ENCODE measurements at places on chromosomes 11 and 22.

- H3K27ac ChIP-seq, result no peak overlapping the region
- H3K4me3 ChIP-seq, result no peak overlapping the region
- no peaks in the 10 kb centered on the region for H3K27me3 ChIP-seq
- H3K4me1 ChIP-seq, result no peaks in the 10 kb centered on the region
- no peaks in the 10 kb centered on the region for H3K36me3 ChIP-seq
Observed at GRCh38 chr11:129324533-129325175, 51.0 kb upstream of the BARX2 start.

DNA sequence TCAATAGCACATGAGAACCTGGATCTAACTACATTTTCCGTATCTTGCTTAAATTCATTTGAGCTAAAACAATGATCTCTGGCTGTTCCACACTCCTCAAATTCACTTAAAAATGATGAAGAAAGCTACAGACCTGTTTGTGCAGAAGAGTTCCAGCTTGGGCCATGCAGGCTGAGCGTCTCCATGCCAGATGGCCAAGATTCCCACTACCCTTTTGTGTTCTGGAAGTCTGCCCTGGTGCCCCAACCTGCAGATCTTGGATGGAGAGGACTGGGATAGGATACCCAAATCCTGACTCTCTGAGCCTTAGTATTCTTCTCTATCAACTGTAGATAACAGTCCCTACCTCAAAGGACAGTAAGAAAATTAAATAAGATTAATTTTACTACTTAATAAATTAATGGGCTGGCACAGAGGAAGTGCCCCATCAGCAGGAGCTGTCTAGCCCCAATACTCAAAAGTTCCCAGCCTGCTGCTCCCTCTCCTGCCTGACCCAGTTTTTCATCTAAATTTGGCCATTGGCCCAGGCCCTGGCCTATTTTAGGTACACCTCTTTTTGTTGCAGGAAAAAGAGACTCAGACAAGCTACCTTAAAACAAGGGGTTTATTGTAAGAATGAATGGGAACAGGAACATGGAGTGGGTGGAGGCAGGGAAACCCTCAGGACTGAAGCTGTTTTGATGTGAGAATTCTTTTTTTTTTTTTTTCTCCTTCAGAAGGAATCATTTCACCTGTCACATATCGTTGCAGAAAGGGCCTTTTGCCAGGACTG lies 81.4 kb upstream of the GRK3 start:
- no peaks in the 10 kb centered on the region for H3K4me1 ChIP-seq
- H3K36me3 ChIP-seq, result no peaks in the 10 kb centered on the region
- no peak for DNase-seq
- H3K4me3 ChIP-seq, result no peak overlapping the region
- H3K27me3 ChIP-seq, result no peaks in the 10 kb centered on the region

DNA sequence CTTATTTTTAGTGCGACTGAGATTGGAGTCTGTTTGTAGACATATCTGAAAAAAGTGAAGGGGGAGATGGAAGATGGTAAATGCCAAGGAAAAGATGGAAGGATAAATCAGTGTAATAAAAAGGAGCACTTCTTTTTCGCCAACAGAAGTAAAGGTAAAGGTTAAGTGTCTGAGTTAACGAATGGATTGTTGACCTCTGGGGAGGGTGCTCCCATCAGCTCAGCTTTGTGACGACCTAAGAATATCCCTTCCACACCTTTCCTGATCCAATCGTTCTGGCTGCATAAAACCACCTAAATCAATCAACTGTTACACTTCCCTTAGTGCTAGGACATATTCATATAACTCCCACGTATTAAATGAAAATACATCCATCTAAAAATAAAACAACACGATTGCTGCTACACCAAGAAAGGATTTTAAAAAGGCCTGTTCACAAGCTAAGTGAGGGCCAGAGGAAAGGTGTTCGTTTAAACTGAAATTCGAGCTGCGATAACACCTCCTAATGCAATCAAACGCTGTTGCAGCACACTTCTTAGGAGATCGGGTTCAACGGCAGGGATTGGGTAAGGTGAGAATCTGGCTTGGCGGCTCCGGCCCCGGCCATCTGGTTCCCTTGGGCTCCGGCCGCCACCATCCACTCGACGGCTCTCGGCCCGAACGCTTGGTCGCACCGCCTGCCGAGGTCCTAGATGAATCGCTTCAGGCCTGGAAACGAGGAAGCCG lies 658 bp downstream of the C11orf71 start:
- peak; percentile 61 for DNase-seq
- peaks cover 28% of the 10 kb centered on the region for H3K36me3 ChIP-seq
- H3K4me3 ChIP-seq, result peak overlapping the region; percentile 56
- peak overlapping the region; percentile 86 for H3K27ac ChIP-seq

- no peak overlapping the region for H3K4me3 ChIP-seq
- no peaks in the 10 kb centered on the region for H3K36me3 ChIP-seq
- no peak for DNase-seq
- H3K4me1 ChIP-seq, result no peaks in the 10 kb centered on the region
- H3K27me3 ChIP-seq, result peaks cover 70% of the 10 kb centered on the region
Observed at GRCh38 chr11:20203831-20204230, 43.6 kb upstream of the DBX1 start.

DNA sequence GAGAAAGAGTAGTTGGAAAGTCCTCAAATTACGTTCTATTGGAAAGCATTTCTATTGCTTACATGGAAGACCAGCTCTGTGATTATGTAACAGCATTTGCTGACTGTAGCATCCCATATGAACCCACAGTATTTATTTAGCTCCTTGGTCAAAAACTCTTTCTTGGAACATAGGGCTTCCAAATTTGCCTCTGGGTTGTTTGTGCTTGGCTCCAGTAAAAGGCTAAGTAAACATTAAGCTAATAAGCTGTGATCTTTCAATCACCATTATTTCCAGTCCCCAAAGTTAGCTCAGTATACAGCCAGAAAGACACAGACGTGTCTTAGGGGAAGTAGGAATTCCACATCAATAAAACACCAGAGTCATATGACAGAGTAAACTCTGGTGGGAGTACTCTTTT lies 668.8 kb downstream of the DLG2 start:
- no peaks in the 10 kb centered on the region for H3K4me1 ChIP-seq
- peaks cover 2% of the 10 kb centered on the region for H3K27me3 ChIP-seq
- no peaks in the 10 kb centered on the region for H3K36me3 ChIP-seq
- no peak for DNase-seq
- H3K27ac ChIP-seq, result no peak overlapping the region

GRCh38 chr11:116849486-116849885 lies 12.1 kb upstream of the APOA1 start:
- no peaks in the 10 kb centered on the region for H3K27me3 ChIP-seq
- no peak overlapping the region for H3K27ac ChIP-seq
- DNase-seq, result no peak
- H3K36me3 ChIP-seq, result peaks cover 30% of the 10 kb centered on the region
- no peak overlapping the region for H3K4me3 ChIP-seq

GRCh38 chr11:11866203-11866602 lies 24.4 kb downstream of the USP47 start:
- H3K4me1 ChIP-seq, result no peaks in the 10 kb centered on the region
- DNase-seq, result no peak
- H3K4me3 ChIP-seq, result no peak overlapping the region
- H3K36me3 ChIP-seq, result no peaks in the 10 kb centered on the region
- no peaks in the 10 kb centered on the region for H3K27me3 ChIP-seq

DNA sequence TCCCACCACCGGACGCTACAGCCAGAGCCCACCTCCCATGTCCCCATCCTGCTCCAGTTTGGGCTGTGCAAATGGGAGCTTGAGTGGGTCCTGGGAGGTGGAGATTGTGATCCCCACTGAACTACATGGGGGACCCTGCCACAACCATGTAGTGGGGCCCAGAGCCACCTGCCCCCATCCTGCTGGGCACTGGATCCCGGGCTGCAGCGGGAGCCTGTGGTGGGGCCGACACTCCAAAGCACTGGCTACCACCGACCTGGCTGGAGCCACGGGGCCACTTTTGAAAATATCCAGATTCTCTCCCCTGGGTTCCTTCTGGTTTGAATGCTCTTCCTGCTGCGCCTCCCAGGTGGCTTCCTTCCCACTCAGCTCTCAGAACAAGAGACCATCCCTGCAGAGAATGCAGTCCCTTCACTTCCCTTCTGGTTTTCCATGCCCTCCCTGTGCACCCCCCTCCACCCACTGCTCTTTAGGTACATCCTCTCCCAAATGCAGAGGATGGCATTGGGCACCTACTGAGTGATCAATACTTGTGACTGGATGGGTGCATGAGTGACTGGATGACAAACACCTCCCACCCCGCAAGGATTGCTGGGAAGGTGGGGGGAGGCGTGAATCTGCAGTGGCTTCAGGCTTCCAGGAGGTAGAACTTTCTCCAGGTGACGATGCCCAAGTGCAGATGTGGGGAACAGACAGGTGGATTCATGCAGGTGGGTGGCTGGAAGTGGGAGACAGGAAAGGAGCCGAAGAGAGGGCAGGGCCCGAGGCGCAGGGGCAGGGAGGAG lies 846 bp upstream of the UNC93B1 start:
- H3K4me3 ChIP-seq, result peak overlapping the region; percentile 42
- H3K27me3 ChIP-seq, result no peaks in the 10 kb centered on the region
- H3K4me1 ChIP-seq, result peaks cover 13% of the 10 kb centered on the region
- peak overlapping the region; percentile 35 for H3K27ac ChIP-seq

- DNase-seq, result no peak
- no peak overlapping the region for H3K4me3 ChIP-seq
- H3K27me3 ChIP-seq, result peaks cover 2% of the 10 kb centered on the region
- H3K4me1 ChIP-seq, result no peaks in the 10 kb centered on the region
- H3K27ac ChIP-seq, result no peak overlapping the region
- H3K36me3 ChIP-seq, result 0 out of 2 replicates have a peak, but pooled peaks cover 7% of the 10 kb centered on the region
Observed at GRCh38 chr11:46383404-46383758, 1.9 kb downstream of the MDK start.

DNA sequence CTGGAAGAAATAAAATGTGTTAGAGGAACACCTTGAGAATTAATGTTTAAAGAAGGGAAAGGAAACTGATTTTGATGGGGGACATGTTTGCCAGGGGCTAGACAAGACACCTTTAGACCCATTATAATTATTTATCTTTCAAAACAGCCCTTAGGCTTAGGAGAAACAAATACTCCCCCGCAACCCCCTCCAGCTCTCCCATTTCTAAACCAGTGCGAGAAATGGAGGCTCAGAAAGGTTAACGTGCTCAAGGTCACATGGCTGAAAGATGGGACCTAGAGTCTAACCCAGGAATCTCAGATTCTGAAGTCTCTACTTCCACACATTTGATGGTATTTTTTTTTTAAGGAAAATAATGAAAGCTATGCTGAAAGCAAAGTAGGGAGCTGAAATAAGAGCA lies 18.0 kb downstream of the EHF start:
- peaks cover 74% of the 10 kb centered on the region for H3K4me1 ChIP-seq
- peak overlapping the region; percentile 77 for H3K27ac ChIP-seq
- no peak overlapping the region for H3K4me3 ChIP-seq
- no peaks in the 10 kb centered on the region for H3K27me3 ChIP-seq
- no peak for DNase-seq

GRCh38 chr22:32539631-32540421 lies 65.2 kb downstream of the FBXO7 start:
- H3K4me1 ChIP-seq, result no peaks in the 10 kb centered on the region
- no peak for DNase-seq
- no peaks in the 10 kb centered on the region for H3K27me3 ChIP-seq
- no peak overlapping the region for H3K27ac ChIP-seq
- H3K4me3 ChIP-seq, result no peak overlapping the region

DNA sequence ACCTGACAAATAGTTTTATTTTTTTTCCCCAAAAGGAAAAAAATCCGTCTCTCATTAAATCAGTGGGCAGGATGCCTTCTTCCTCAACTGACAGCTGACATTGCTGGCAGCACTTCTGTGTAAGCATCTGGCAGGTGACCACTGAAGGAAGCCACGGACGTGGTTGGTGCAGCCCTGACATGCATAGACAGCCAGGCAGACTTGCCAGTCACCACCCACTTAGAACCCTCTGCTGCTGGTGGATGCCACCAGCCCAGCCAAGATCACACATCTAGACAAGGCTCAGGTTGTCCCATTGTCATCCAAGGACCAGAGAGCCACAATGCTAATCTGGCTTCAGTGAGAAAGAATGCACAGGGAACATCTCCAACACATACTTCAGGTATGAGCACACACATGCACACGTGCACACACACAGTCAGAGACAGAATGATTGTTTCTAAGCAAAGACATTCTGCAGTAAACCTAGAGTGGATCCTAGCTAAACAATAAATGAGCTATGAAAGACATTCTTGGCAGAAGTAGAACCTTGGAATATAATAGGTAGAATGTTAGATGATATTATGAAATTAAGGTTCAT lies 49.8 kb upstream of the BMAL1 start:
- DNase-seq, result no peak
- no peak overlapping the region for H3K4me3 ChIP-seq
- H3K36me3 ChIP-seq, result no peaks in the 10 kb centered on the region
- H3K27ac ChIP-seq, result no peak overlapping the region
- no peaks in the 10 kb centered on the region for H3K27me3 ChIP-seq

DNA sequence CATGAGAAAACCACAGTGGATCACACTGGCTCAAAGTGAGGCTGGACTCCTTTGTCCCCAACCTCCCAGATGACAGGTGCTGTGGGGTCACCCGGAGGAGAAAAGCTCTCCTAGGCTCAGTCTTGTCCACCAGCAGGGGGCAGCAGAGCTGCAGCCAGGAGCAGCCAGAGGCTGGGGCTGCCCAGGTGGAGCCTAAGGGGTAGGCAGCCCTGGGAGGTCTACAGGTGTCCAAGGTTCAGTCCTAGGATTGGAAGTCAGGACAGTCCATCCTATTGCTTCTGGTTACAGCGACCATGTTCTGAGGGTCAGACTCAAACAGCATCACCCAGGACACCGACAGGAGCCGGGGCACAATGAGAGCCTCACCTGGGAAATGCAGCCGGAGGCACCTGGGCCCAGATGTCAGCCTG lies 77.6 kb upstream of the IGLL5 start:
- peaks cover 26% of the 10 kb centered on the region for H3K27me3 ChIP-seq
- H3K27ac ChIP-seq, result no peak overlapping the region
- no peaks in the 10 kb centered on the region for H3K4me1 ChIP-seq
- H3K4me3 ChIP-seq, result no peak overlapping the region
- no peak for DNase-seq
- no peaks in the 10 kb centered on the region for H3K36me3 ChIP-seq

DNA sequence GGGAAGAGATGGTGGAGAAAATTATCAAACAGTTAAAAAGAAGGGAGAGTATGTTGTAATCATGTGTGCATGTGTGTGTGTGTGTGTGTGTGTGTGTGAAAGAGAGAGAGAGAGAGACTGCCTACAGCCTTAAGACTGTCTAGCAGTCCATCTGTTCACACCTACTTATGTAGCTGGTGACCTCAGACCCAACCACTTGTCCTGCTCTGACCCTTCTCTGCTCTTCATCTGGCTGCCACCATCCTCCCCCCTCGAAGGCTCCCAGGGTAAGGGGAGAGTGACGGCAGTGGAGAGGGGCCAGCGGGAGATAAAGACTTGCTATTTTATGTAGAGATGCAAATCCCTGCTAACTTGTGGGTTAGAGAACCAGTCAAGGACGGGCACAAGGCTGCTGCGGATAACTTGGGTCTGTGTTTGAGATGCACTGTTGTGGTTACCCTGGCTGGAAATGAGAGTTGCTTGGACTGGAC lies 24.9 kb upstream of the GRAMD1B start:
- H3K27ac ChIP-seq, result no peak overlapping the region
- H3K36me3 ChIP-seq, result no peaks in the 10 kb centered on the region
- H3K4me3 ChIP-seq, result no peak overlapping the region
- no peaks in the 10 kb centered on the region for H3K4me1 ChIP-seq
- no peaks in the 10 kb centered on the region for H3K27me3 ChIP-seq

GRCh38 chr11:110077346-110077745 lies 15.8 kb upstream of the ZC3H12C start:
- no peaks in the 10 kb centered on the region for H3K27me3 ChIP-seq
- DNase-seq, result no peak
- peak overlapping the region; percentile 71 for H3K27ac ChIP-seq
- H3K36me3 ChIP-seq, result no peaks in the 10 kb centered on the region
